ENCODE measurements at places on chromosomes 4 and X.

- peak; percentile 19 for DNase-seq
Measured at GRCh38 chr4:101885574-101885973, 95.0 kb downstream of the BANK1 start.

- peak; percentile 60 for DNase-seq
Measured at GRCh38 chr4:2322841-2323240, 60.9 kb upstream of the MXD4 start.

DNA sequence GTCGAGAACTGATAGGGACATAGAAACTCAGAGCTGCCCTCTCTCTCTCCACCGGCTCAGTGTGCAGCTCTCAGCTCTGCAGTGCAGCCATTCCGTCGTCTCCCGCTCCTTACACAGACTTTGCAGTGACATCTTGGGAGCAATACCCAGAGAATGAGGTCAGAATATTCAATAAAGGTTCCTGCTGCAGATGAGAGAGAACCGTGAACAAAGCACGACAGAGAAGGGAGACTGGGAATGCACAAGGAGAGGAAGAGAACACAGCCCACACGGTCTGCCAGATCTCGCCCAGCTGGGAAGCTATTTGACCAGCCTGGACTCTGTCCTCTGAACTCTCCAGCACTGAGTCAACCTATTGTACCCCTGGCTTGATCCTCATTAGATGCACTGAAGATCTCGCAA lies 118.0 kb upstream of the PPARGC1A start:
- DNase-seq = no peak

DNA sequence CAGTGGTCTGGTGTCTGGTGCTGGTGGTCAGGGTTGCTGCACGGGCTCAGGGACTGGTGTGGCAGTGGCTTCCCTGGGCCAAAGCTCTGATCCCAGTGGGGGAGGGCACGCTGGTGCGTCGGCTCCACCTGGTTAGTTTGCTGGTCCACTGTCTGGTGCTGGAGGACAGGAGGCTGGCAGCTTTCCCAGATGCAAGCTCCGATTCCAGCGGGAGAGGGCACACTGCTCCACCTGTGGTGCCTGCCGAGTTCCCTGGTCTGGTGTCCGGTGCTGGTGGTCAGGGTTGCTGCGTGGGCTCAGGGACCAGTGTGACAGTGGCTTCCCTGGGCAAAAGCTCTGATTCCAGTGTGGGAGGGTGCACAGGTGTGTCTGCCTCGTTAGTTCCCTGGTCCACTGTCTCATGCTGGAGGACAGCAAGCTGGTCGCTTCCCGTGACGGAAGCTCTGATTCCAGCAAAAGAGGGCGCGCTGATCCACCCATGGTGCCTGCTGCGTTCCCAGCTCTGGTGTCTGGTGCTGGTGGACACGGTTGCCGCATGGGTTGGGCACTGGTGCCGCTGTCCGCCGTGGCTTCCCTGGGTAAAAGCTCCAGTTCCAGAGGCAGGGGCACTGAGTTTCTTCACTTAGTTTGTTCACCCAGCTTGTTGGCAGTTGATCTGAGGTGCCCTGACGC lies 5.8 kb downstream of the VMA21 start:
- no peak for DNase-seq

GRCh38 chr4:20681271-20681670 lies 19.0 kb upstream of the PACRGL start:
- no peak for DNase-seq

- DNase-seq = no peak
Measured at GRCh38 chrX:109578916-109579315, 42.3 kb downstream of the NXT2 start.

DNA sequence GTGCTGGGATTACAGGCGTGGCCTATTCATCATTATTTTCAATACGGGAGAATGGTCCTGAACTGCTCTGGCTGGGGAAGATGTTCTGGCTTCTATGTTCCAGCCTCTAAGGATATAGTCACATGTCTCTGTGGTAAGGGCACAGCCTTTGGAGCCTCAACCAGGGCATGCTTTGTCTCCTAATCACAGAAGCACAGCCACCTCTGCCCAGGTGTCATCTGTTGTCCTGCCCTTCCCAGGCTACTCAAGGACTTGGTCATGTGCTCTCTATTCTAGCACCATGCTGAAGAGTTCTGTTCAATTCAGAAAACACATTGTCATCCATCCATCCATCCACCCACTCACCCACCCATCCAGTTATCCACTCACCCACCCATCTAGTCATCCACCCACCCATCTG lies 29.5 kb downstream of the ASMTL start:
- no peak for DNase-seq

DNA sequence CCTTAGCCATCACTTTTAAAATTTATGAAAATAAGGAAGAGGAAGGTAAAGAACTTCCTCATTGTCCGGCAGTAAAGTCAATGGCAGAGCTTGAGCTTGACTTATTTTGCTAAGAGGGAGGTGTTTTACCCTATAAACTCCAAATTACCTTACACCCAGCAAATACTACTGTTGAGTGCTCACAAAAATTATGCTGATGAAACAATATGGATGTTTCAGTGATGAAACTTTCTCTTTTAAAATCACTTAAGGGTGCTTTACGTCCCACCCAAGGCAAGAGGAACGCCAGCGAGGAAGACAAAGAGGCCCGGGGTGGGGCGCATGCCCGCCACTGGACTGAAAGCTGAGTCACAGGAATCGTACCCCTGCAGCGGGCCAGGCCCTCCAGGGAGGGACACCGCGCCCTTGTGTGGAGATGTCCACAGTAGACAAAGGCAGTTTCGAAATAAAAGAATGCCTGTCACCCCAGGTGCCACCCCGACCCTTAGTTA lies 560 bp upstream of the TMSB4X start:
- DNase-seq = peak; percentile 60

DNA sequence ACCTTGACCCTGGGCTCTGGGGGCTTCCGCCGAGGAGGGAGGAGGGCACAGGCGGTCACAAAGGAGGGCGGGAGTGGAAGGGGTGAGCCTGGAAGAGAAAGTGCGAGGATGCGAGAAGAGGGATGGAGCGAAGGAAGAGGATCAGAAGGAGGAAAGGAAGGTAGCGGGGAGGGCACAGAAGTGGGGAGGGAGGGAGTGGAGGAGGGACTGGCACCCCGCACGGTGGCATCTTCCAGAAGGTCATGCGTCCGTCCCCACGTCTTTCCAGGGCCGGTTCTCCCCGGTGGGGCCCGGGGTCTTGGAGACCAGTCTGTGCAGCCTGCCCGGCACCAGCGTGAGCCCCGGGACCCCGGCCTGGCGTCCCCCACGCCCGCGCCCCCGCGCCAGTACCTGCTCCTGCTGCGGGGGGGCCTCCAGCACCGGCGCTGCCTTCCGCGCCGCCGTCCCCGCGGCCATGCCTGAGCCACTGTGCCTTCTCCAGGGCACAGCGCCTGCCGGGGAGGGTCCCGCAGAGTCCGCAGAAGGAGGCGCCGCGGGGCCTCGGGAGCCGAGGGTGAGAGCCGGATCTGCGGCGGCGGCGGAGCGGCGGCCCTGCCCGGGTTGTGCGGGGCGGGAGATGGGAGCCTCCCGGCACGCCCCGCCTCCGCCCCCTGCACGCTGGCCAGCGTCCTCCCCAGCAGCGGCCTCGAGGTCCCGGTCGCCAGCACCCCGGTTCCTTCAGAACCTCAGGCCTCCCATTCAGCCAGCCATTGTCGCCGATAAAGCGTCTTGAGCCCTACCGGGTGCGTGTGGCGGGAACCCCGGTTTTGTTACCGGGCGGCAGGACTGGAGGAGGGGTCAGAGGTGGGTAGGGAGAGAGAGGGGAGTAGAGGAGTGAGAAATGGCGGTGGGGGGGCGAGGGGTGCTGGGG lies at the start of gene RNF175:
Gene RNF175 (minus strand): TSS at position 618 of the 910 bp plus-strand sequence. CDS start 162 bp downstream, at position 456.
- no peak for DNase-seq

DNA sequence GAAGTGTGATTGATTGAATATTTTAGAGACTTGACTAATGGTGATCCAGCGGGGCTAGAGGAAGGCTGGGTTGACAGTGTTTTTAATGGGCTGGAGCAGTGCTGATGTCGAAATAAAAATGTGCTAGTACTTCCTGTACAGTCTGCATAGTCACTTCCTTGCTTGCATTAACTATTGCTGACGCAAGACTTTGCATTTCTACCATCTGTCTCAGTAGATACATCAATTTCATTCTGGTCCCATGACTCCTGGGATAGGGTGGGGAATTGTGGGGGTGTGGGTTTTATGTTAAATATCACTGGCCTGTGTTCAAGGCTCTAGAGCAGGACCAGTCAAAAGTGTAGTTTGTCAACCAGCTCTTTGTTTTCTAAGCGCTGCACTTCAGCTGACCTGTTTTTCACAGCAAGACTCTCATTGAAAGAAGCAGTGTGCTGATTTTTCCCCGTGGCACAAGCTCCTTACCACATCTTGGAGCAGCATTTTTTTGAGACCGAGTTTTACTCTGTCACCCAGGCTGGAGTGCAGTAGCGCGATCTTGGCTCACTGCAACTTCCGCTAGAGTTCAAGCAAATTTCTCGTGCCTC lies 35.2 kb upstream of the PHEX start:
- DNase-seq = peak; percentile 74

GRCh38 chr4:27115221-27115620 lies 254.6 kb downstream of the STIM2 start:
- no peak for DNase-seq

- no peak for DNase-seq
Measured at GRCh38 chrX:10043386-10043785, 76.2 kb downstream of the CLDN34 start.

DNA sequence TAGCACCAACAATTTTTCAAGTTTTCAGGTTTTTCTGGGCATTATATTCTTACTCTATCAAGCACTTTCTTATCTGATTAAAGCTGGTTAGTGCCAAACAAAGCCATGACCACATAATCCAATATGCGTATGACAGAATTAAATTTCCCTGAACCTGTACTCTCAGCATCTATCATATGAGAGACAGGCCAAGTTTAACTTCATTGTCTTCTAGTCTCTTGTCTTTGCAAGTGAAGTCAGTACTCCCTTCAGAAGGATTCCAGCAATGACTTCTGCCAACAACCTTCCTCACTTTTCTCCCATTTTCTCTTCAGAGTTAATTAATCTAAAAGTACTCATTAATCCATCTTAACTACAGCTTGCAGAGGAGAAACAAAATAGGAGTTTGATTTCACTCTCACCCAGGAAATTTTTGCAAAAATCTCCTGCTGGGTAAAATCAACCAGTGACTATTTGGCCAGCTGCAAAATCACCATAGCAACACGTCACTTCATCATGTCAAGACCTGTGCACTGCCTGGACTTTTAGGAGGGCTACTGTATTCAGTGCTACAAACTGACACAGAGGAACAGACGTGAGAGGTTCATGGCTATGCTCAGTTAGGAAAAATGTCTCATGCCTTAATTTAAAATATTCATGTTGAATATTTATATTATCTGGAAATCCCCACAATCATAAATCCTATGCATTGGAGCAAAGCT lies 208.4 kb downstream of the ANTXR2 start:
- no peak for DNase-seq

- DNase-seq = no peak
Measured at GRCh38 chrX:3166670-3167455, 125.6 kb downstream of the ARSF start.

- DNase-seq = no peak
Measured at GRCh38 chr4:121088867-121089266, 16.5 kb upstream of the NDNF start.

- DNase-seq = no peak
Measured at GRCh38 chr4:170336238-170336775, 246.6 kb upstream of the AADAT start.

DNA sequence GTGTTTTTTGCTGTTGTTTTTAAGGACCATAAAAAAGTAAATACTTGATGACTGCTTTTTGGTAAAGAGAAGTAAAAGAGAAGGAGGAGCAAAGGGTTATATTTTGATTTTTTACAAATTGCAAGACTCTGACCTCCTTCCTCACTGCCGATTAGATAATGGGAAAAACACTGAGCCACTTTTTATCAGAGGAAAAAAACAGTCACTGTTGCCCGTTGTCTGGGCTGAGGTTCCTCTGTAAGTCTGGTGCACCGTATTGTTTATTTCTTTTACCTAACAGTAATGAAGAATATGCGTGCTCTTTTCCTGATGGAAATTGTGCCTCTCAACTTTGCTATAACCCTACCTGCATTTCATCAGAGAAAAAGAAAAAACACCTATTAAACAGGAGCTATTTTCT lies 178.7 kb upstream of the EMCN start:
- DNase-seq = no peak

DNA sequence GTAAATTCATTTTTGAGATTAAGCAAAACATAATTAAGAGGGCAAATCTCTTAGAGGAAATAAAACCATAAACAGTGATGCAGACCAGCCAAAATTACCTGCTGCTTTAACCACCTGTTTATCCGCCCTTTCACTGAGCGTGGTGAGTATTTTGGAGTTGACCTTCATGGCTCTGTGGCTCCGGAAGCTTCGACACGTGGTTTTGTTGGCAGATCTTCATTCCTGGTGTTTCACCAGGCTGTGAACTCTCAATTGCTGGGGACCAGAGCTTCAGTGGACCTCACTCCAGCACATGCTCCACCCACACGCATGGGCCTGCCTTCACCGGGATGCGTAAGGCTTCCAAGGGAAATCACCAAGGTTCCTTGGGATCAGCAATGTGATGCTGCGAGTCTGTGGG lies 83.8 kb downstream of the FHDC1 start:
- no peak for DNase-seq

DNA sequence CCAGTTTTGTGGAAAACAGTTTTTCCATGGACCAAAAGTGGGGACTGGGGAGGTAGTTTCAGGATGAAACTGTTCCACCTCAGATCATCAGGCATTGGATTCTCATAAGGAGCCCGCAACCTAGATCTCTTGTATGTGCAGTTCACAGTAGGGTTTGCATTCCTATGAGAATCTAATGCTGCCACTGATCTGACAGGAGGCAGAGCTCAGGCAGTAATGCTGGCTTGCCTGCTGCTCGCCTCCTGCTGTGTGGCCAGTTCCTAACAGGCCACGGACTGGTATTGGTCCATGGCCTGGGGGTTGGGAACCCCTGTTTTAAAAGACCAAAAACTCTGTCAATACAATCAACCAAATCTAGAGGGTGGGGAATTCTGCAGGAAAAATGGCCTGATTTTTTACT lies 100.0 kb upstream of the EOLA2 start:
- DNase-seq = no peak

- no peak for DNase-seq
Measured at GRCh38 chrX:100819534-100819836, 706 bp upstream of the CSTF2 start.

GRCh38 chr4:17072483-17072882 lies 174.0 kb upstream of the LDB2 start:
- DNase-seq = no peak

DNA sequence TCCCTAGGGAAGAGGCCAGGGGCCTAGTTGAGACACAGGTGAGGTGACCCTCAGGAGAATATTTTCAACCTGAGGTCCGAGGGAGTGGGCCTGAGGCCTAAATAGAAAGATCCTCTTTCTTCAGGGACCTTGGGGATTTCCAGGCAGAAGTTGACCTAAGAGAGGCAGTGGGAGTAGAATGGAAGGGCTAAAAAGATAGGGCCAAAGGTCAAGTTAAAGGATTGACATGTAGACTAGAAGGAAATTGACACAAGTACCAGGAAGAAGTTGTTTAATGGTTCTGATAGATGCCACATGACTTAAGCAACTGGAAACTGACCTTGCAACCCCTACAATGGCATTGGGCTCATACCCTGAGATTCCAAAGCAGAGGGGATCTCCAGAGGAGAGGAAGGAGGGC lies 76.9 kb downstream of the SHROOM3 start:
- DNase-seq = no peak

Measured in MV-4-11 (cell line).